ENCODE measurements at places on chromosomes 1 and 21. TPM values are rescaled to one million over a fixed set of nuclear protein-coding genes. Genes with fewer than 3 reads are reported as not detected.

CCDC17 gene
- polyA plus RNA-seq, result 1.4 TPM

MRAP gene
- polyA plus RNA-seq, result not detected

WNT2B gene
- polyA plus RNA-seq, result 4.7 TPM

LCE1B gene
- polyA plus RNA-seq, result not detected

FCRL1 gene
- 0.25 TPM for polyA plus RNA-seq

- no peak for DNase-seq
Observed at GRCh38 chr21:46180778-46181391, 3.4 kb downstream of the SPATC1L start.

DNA sequence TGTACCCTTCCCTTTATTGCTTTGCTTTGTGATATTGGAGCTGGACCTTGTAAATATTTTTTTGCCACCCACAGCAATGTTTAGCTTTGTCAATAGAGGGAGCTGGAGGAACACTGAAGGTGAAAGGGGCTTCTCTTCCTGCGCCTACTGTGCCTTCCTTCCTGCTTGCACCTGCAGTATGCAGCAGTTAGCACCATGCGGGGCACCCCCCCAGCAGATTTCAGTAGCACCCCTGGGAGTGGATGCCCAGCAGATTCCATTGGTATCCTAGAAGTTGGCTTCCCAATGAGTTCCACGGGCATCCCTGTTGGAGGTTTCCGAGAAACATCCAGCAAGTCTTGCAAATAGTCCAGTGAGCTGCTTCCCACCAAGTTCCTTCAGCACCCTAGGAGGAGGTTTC is 25.6 kb downstream of the S100A10 start:
- DNase-seq, result no peak

- no peak for DNase-seq
Observed at GRCh38 chr1:68375919-68376318, 73.8 kb downstream of the RPE65 start.

MARK1 gene
- 10.2 TPM for polyA plus RNA-seq

GRCh38 chr1:25746299-25747045 is 53.5 kb upstream of the SELENON start:
- DNase-seq, result no peak

GRCh38 chr1:167465743-167466142 is 52.6 kb downstream of the CD247 start:
- no peak for DNase-seq

NBPF6 gene
- polyA plus RNA-seq, result not detected
